MG63 (cell line): ENCODE measurements at places on chromosomes 1 and 21. TPM values are rescaled to one million over a fixed set of nuclear protein-coding genes. Genes with fewer than 3 reads are reported as not detected.

DNA sequence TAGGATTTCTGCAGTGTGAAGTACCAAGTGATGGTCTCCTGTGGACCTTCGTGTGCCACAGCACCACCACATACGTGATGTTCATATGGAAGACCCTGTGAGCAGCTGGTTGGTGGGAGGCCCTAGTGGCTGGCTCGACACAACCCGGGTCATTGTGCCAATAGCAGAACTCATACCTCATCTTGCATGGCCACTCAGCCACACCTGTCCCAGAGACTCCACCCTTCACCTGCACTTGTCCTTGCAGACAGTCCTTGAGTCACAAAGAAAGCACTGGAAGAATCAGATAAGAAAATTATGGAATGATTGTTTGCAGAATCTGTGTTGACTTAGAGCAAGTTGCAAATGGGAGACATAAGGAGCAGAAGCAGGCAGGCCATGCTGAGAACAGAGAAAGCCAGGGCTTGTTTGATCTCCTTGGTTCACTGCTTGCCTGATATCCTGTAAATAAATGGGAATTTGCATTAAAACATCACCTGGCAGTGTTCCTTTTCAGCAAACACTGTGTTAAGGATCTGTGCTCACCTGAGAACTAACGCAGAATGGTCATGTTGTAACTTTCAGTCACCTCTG lies 307.7 kb downstream of the SIPA1L2 start:
- DNase-seq, result no peak

- no peak for DNase-seq
These were observed 8.7 kb downstream of the XPR1 start for GRCh38 chr1:180640531-180640949.

GRCh38 chr1:156742017-156742416 lies 1.1 kb upstream of the MRPL24 start:
- DNase-seq, result no peak

GRCh38 chr1:45686288-45687013 lies at the start of gene GPBP1L1:
Gene GPBP1L1 (minus strand): TSS chr1:45686533. CDS start chr1:45659087, 27,446 bp downstream.
- peak; percentile 95 for DNase-seq

DNA sequence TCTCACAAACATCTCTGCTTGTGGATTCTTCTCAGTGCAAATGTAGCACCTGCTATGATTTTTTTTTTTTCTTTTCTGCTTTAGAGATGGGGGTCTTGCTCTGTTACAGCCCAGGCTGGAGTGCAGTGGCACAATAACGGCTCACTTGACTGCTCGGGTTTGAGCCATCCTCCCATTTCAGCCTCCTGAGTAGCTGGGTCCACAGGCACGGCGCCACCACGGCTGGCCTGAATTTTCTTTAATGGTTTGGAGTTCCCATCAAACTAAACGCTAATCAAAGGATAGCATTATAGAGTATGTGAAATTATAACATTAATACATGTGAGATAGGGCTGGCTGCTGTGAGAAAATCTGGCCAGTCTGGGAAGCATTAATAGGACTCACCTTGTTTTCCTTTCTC lies 7.2 kb upstream of the PTGER3 start:
- no peak for DNase-seq

GRCh38 chr1:221693087-221693486 lies 48.8 kb downstream of the DUSP10 start:
- no peak for DNase-seq

DNA sequence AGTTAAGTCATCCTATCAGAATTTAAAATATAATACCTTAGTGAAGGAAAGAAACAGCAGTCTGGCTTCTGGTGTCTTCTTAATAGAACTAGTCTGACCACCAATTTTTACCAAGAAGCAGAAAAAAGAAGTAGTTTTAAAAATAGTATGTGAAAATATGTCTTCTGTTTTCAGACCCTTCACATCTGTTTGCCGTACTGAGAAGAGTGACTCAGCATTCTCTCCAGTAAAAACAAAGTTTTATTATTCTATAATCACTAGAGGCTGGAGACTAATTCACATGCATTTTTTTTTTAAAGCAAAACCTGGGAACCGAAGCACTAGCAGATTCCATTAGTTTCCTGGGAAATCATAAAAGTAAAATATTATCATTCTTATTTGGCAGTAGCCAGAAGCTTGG lies 163.8 kb downstream of the COL24A1 start:
- DNase-seq, result no peak

GRCh38 chr1:115537415-115537814 lies 104.4 kb upstream of the VANGL1 start:
- no peak for DNase-seq

GRCh38 chr1:198449261-198449660 lies 91.2 kb downstream of the ATP6V1G3 start:
- no peak for DNase-seq

- no peak for DNase-seq
These were observed 71.6 kb downstream of the DNTTIP2 start for GRCh38 chr1:93807311-93807930.

GRCh38 chr1:114458237-114458777 lies 52.7 kb downstream of the TRIM33 start:
- peak; percentile 14 for DNase-seq

The RIPPLY3 gene
- total RNA-seq, result 0.16 TPM in 1 of 2 replicates, not detected in the other

The POU3F1 gene
- not detected in 2 replicates for total RNA-seq

The TAS1R3 gene
- total RNA-seq, result not detected in 2 replicates

The TTC39A gene
- 0.82 TPM in 1 of 2 replicates, not detected in the other for total RNA-seq

The PARS2 gene
- 5.5 and 7.5 TPM in 2 replicates for total RNA-seq

The GJA4 gene
- total RNA-seq, result not detected in 2 replicates

The C1QC gene
- not detected in 2 replicates for total RNA-seq

The CR1L gene
- not detected in 2 replicates for total RNA-seq

The SLAMF8 gene
- total RNA-seq, result not detected in 2 replicates

The SLC44A5 gene
- not detected in 2 replicates for total RNA-seq

The OR6N1 gene
- not detected in 2 replicates for total RNA-seq
